Stimulated activated CD4-positive, alpha-beta T cell treated with anti-CD3 and anti-CD28 coated beads, Interleukin-1b, Interleukin-23, amount 100 ng/mL, for 1 hour (primary cell): ENCODE measurements at places on chromosomes 12 and 14.

DNA sequence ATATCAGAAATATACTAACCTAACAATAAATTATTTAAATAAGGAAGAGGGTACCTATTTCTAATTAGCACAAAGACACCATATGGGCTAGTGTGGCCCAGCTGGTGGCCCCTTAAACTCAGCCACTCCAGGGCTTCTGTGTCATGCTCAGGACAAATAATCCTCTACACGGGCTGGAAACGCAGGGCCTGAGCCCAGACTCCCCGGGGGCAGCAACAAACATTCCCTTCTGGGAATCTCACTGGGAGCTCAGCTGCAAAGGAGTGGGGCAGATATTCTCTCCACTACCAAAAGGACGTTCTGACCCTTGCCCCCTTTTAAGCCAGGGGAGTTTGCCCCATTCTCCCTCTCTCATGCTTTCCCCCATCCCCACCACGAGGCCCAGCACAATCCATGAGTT, 43.7 kb upstream of the ELK3 start:
- no peak for DNase-seq

DNA sequence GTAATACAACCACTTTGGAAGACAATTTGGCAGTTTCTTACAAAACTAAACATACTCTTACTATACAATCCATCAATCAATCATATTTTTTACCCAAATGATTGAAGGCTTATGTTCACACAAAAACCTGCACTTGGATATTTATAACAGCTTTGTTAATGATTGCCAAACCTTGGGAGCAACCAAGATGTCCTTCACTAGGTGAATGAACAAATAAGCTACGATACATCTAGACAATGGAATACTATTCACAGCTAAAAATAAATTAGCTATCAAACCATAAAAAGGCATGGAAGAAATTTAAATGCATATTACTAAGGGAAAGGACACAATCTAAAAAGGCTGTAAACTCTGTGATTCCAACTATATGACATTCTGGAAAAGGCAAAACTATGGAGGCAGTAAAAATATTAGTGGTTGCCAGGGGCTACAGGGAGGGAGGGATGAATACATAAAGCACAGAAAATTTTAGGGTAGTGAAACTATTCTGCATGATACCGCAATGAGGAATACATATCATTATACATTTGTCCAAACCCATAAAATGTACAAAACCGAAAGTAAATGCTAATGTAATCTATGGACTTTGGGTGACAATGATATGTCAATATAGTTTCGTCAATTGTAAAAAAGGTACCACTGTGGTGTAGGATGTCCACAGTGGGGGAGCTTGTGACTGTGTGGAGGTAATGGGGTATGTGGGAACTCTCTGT, 70.5 kb downstream of the GPR65 start:
- no peak for DNase-seq

- no peak for DNase-seq
Measured at GRCh38 chr14:58575956-58576355, 61.8 kb upstream of the DACT1 start.

DNA sequence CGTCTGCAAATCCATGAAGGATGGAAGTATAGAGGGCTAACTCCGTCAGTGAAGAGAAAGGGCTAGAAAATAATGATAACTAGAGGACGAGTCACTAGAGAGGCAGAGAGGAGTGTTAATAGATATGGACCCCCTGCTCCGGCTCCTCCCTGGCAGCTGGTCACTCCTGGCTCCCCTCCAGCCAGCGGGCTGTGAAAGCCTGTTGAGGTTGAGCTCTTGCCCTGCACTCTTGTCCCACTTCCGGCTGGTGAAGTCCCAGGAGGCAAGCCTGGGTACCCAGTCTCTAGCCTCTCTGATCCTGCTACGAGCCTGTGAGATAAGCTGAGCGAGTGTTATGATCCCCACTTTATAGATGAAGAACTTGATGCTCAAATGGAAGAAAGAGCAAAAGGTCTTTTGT, 90.3 kb downstream of the RFX4 start:
- DNase-seq = no peak

GRCh38 chr12:69916544-69917235, 91.7 kb downstream of the MYRFL start:
- DNase-seq = no peak

- no peak for DNase-seq
Measured at GRCh38 chr14:97224016-97224415, 426.8 kb downstream of the VRK1 start.

- no peak for DNase-seq
Measured at GRCh38 chr14:80522936-80523335, 311.6 kb upstream of the DIO2 start.

DNA sequence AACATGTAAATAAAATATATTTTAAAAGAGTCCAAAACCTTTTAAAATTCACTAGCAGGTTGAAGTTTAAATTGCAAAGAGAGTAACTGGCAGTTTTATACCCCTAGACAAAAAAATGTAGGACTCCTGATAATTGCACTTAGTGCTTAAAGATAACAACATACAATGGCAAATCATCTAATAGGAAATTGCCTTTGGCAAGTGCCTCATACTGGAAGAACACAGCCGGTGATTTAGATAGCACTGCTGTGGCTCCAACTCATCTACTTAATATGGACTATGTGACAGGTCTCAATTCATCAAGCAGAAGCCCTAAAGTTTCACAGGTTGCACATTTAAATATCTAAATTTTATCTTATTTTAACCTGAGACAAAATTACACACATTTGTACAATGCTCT, 13.4 kb downstream of the C12orf50 start:
- no peak for DNase-seq

DNA sequence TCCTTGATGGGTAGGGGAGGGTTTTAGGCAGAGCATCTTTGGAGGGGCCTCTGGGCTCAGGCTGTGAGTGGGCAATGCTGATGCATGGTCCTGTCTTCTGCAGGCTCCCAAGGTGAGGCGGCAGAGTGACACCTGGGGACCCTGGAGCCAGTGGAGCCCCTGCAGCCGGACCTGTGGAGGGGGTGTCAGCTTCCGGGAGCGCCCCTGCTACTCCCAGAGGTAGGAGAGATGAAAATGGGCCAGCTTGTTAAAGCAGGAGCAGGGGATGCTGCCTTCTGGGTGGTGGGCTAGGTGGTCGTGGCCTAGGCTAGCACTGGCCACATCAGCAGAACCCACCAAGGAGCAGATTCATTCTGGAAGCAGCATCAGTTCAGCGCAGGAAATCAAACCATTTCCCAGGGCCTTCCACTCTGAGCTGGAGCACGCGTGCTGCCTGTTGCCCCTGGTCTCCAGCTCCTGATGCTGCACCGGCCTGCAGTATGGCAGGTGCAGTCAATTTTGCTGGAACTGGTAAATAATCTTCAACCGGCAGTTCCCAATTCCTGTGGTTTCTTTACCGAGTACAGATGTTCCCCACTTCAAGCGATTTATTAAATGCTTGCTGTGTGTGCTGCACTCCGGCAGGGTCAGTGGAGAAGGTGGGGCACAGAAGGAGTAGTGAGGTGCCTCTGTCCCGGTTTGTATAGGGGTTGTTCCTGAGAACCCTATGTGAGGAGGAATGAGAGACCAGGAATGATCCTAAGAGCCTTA, 7.4 kb downstream of the PAPLN start:
- DNase-seq = no peak

DNA sequence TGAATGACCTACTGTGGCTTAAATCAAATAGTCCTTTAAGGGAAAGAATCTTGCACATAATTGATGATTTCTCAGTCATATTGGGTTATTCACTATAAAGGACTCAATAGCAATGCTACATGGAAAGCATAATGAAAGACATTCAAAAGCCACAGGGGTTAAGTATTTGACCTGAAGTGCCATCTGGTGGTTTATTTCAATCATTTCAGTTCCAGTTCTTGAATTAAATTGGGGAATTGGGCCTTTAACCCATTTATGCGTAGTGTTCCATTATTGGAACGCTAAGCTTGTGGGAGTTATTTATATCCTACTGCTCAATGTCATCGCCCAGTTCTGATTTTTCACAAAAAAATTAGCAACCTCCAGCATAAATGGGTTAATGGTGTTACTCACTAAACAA, 41.3 kb upstream of the C12orf71 start:
- DNase-seq = no peak

DNA sequence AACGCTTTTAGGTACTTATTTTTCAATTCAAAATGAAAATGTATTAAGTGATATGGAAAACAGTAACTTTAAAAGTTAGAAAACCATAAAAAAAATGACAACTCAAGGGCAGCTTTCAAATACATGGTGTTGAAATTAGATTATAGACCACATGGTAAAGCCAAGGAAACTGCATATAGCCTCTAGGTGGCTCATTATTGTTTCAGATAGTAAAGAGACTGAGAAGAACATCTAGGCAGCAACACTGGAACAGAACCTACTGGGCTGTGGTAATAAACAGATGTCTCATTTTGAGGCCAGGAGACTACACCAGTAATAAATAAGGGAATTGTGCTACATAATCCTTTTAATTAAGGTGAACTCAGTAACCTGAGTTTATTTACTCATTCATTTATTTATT, 13.0 kb downstream of the FBXO33 start:
- no peak for DNase-seq

- no peak for DNase-seq
Measured at GRCh38 chr14:23629832-23630396, 6.2 kb upstream of the DHRS2 start.

DNA sequence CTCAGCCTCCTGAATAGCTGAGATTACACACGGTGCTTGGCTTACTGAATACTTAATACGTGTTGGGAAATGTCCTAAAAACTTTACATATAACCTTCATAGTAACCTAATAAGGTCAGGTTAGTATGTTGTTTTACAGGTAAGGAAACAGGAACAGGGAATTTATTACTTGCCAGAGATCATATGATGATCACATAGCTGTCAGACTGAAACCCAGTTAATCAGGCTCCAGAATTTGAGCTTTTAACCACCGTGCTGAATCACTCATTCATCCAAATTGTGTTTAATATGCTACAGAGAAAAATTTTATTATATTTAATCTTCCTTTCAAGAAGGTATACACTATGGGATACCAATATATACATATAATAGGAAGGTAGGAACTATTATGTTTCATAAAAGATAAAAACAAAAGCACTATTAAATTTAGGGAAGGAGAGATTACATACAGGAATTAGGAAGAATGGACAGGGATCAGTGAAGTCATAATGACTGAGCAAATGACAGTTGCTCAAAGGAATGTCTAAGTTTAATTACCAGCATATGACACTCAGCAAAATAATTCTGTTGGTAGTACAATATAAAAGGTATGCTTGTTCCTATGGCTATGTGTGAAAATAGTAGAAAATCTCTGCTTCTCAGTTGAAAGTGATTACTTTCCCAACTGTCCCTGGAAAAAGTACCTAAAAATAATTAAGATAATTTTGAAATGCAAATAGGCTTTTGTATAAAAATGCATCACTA, 59.3 kb downstream of the HEATR5A start:
- no peak for DNase-seq
